ENCODE measurements at places on chromosomes 2 and 18. TPM values are rescaled to one million over a fixed set of nuclear protein-coding genes. Genes with fewer than 3 reads are reported as not detected.

DNA sequence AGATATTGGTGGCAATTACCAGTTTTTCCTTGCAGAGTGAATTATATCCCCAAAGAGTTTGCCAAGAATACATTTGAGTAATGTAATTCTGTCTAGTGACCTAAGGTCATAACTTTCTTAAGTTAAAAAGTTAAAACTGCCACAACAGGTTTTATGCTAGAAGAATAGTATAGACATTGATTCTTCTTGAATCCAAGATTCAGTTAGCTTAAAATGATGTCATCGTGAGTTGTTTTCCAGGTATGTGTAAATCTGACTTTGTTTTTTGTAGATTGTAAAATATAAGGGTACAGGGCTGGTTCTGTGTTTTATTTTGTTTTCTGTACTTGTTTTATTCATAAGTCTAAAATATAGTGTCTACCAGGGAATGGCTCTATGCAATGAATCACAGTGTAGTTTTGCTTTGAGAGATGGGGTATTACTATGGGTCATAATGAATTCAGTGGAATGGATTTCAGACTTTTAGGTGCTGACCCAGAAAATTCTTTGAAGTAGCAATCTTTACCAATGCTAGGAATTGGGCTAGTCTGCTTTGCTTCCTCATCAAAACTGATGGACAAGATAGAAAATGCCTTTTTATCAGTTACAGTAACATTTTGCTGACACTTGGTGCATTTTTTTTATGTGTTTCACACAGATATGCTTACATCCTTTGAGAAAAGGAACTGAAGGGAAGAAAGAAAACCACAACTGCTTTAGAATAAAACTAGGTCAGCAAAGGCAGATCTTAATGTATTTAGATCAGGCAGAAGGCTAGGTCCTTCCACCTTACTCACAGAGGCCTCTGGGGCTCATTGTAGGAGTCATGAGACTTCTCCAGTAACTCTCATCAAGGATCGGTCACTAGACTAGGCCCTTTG lies 20.8 kb upstream of the MGAT5 start:
- DNase-seq, result no peak

SGO2 gene
- polyA plus RNA-seq, result 13.0 TPM

GRCh38 chr2:236799391-236800026 lies 229.9 kb downstream of the ACKR3 start:
- peak; percentile 46 for DNase-seq

C1QL2 gene
- polyA plus RNA-seq, result not detected

IL37 gene
- not detected for polyA plus RNA-seq

- DNase-seq, result no peak
Observed at GRCh38 chr18:44564922-44565321, 115.8 kb upstream of the SETBP1 start.

FBXO48 gene
- polyA plus RNA-seq, result 1.7 TPM

GRCh38 chr18:63402246-63403162 lies 19.8 kb downstream of the VPS4B start:
- DNase-seq, result no peak

DNA sequence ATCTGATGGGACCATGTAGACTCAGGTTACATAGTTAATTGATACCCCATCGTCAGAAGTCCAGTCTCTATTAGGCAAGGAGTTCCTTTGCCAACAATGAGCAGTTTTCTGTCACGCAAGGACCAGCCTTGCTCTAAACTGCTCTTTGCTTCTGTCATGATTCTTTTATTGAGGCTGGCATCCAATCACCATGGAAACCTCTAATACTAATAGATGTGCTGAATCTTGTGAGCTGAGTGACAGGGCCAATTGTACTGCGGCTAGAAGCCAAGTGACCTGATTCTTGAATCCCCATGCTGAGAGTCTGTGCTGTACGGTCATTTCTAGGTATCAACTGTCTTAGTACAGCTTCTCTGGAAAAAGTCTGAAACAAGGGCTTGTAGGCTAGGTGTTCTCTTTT lies 395.6 kb downstream of the RND3 start:
- peak; percentile 39 for DNase-seq

SCN2A gene
- 0.10 TPM for polyA plus RNA-seq

- no peak for DNase-seq
Observed at GRCh38 chr2:128619471-128620325, 301.0 kb upstream of the HS6ST1 start.

GRCh38 chr18:49112031-49112430 lies 161.3 kb upstream of the SMAD7 start:
- DNase-seq, result no peak

- no peak for DNase-seq
Observed at GRCh38 chr2:2056531-2056930, 274.5 kb downstream of the MYT1L start.

IMMT gene
- polyA plus RNA-seq, result 72.3 TPM

- no peak for DNase-seq
Observed at GRCh38 chr2:72048881-72049477, 98.7 kb downstream of the CYP26B1 start.

- DNase-seq, result no peak
Observed at GRCh38 chr2:37872192-37872750, 52.8 kb upstream of the RMDN2 start.

PPP1R1C gene
- 0.58 TPM for polyA plus RNA-seq

GRCh38 chr18:31102025-31102684 lies at the start of gene DSC2:
Gene DSC2 (minus strand): TSS chr18:31102421. CDS start chr18:31101971, 450 bp downstream.
- DNase-seq, result peak; percentile 5

ADD2 gene
- 1.8 TPM for polyA plus RNA-seq

DNA sequence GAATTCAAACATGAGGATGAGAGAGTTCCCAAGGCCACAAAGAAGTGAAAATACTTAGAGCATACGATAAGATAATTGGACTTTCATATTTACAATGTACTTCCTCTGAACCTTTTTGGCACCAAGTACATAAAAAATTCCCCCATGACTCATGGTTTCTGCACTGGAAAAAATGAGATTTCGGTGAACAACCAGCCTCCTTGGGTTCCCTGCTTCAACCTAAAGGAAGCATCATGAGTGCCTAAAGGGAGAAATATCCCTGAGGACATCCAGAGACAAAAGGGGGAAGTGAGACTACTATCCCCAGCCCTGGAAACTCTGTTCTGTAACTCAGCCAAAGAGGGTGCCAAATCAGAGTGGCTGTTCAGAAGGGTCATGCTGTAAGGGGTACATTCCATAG lies 562.7 kb upstream of the SLC39A10 start:
- DNase-seq, result no peak

GRCh38 chr2:182933629-182934028 lies 67.2 kb upstream of the FRZB start:
- DNase-seq, result no peak

DNA sequence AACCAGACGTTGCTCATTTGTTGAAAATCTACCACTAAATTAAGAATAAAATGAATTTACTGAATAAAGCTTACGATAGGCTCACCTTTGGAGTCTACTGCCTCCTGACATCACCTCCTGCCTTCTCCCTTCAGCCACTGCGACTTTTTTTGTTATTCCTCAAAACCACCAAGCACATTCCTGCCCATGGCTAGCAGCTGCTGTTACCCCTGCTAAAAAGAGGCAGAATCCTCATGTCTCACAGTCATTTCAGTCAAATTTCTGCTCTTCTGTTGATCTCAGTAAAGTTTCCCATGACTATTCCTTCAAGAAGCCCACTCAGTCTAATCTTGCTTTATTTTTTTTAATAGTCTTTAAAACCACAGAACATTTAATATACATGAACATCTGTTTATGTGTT lies 40.8 kb upstream of the ANKRD62 start:
- DNase-seq, result no peak

- no peak for DNase-seq
Observed at GRCh38 chr2:140998017-140998416, 1132.8 kb downstream of the LRP1B start.

- DNase-seq, result no peak
Observed at GRCh38 chr18:59691996-59692395, 5.2 kb downstream of the CCBE1 start.

DNA sequence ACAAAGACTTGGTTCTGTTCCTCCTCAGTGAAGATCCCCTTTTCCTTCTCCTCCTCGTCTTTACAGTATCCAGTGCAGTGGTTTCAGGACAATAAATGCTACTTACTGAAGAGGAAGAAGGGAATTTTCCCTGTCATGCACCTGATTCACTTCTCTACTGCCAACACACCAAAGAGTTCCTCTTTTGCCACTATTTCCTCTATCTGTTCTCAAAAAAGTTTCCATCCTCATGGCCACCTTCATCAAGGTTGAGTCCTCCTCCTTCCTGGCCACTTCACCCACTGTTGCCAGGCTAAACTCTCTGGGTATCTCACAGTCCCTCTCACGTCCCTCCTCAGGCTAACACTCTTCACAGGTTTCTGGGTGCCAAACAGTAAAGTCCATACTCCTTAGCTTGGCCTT lies 41.7 kb downstream of the PLEKHM3 start:
- DNase-seq, result no peak

GRCh38 chr2:231795525-231796327 lies 9.5 kb downstream of the COPS7B start:
- DNase-seq, result no peak

- DNase-seq, result no peak
Observed at GRCh38 chr18:45962461-45962860, 4.7 kb downstream of the EPG5 start.

- DNase-seq, result no peak
Observed at GRCh38 chr2:138601458-138602165, 100.0 kb downstream of the SPOPL start.

DNA sequence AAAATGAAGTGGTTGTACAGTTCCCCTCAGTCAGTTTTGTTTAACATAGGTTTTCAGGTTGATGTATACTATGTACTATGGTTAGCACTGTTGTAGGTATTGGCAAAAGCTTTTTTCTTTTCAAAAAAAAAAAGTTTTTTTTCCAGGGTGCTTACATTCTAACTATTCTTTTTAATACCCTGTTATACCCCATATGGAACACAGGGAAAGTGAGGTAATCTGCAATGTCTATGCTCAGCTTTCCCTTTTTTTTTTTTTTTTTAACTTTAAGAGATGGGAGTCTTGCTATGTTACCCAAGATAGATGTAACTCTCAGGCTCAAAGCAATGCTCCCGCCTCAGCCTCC lies 590 bp upstream of the CCDC138 start:
- no peak for DNase-seq

DNA sequence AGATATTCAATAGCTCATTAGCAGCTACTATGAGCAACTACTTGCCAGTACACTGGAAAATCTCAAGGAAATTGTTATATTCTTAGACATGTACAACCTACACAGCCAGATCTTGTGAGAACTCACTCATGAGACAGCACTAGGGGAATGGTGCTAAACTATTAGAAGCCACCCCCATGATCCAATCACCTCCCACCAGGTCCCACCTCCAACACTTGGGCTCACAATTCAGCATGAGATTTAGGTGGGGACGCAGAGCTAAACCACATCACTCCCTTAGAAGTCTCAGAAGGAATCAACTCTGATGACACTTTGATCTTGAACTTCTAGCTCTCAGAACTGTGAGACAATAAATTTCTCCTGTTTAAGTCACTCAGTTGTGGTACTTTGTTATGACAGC lies 418.3 kb upstream of the SPHKAP start:
- DNase-seq, result no peak

GRCh38 chr18:24421831-24422230 lies 4.6 kb upstream of the IMPACT start:
- DNase-seq, result no peak

GRCh38 chr2:29063646-29064345 lies 10.5 kb downstream of the PCARE start:
- DNase-seq, result peak; percentile 61

DNA sequence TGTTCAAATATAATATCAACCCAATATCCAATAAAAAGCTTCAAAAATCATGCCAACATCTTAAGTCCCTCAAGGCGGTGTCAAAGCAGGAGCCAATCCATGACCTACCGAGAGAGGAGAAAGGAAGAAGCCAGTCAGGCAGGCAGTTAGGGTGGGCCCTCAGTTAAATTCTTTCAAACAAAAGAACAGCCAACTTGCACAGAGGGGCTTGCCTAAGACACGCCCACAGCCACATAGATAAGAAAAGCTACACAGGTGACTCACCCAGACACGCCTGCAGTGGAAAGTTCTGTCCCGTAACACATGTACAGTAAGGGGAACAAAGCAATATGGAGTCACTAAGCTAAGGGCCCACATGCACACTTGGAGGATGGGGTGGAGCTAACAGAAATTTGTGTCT lies 61.3 kb downstream of the SP110 start:
- DNase-seq, result no peak

GAL3ST2 gene
- polyA plus RNA-seq, result 0.13 TPM

CNGA3 gene
- polyA plus RNA-seq, result 0.49 TPM

DNMT3A gene
- polyA plus RNA-seq, result 55.7 TPM

- DNase-seq, result no peak
Observed at GRCh38 chr2:23268467-23269263, 116.3 kb upstream of the KLHL29 start.

GRCh38 chr2:219457784-219458369 lies 23.2 kb downstream of the SPEG start:
- no peak for DNase-seq

IL1F10 gene
- polyA plus RNA-seq, result not detected

DNA sequence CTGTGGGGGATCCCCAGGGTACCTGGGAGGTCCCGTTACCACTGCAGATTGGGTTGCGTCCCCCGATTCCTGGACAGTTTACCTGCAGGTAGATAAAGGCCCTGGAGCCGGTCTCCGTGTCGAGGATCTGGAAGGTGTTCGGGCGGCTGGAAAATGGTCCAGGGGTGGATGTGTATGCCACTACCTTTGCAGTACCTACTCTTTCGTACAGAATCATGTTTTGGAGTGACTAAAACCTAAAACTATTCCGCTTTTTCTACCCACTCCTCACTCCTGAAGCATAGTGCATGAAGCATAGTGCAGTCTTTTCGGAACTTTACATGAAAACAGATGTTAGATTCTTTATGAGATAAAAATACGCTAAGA lies 418 bp downstream of the WDR75 start:
- DNase-seq, result no peak

CHST10 gene
- polyA plus RNA-seq, result 10.8 TPM

DNA sequence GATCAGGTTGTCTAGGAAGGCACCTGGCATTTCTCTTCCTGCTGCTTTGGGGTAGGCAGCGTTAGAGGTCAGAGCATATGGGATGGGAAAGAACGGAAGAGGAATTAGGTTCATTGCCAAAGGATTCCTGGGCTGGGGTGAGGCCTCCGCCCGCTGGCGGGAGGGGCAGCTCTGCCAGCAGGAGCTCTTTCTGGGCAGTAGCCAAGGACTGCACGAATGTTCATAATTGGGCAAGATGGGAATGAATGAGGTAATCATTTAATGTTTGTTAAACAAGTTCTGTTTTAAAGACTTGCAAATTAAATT lies 253.9 kb downstream of the AGAP1 start:
- DNase-seq, result no peak

Measured in muscle of arm (tissue), 14 donors.